Daoy (cell line): ENCODE measurements at places on chromosomes 3 and 15. TPM values are rescaled to one million over a fixed set of nuclear protein-coding genes. Genes with fewer than 3 reads are reported as not detected.

GPR27 gene
- 2.5 and 5.0 TPM in 2 replicates for total RNA-seq

DUSP7 gene
- total RNA-seq = 14.2 TPM in 2 replicates

SOX14 gene
- not detected in 2 replicates for total RNA-seq

BCHE gene
- 1.5 and 1.7 TPM in 2 replicates for total RNA-seq

CD80 gene
- total RNA-seq = not detected in 2 replicates

VIPR1 gene
- total RNA-seq = 19.3 and 31.7 TPM in 2 replicates

RTP1 gene
- total RNA-seq = not detected in 2 replicates

GRCh38 chr15:74732846-74733245 lies 7.5 kb upstream of the CYP1A1 start:
- no peak for DNase-seq

GRCh38 chr3:65178703-65179102 lies 490.9 kb upstream of the ADAMTS9 start:
- DNase-seq = peak; percentile 49

- DNase-seq = peak; percentile 31
Measured at GRCh38 chr3:124078953-124079911, 87.3 kb upstream of the ROPN1 start.

GRCh38 chr15:64232400-64232799 lies 69.6 kb upstream of the PPIB start:
- peak; percentile 35 for DNase-seq

DNA sequence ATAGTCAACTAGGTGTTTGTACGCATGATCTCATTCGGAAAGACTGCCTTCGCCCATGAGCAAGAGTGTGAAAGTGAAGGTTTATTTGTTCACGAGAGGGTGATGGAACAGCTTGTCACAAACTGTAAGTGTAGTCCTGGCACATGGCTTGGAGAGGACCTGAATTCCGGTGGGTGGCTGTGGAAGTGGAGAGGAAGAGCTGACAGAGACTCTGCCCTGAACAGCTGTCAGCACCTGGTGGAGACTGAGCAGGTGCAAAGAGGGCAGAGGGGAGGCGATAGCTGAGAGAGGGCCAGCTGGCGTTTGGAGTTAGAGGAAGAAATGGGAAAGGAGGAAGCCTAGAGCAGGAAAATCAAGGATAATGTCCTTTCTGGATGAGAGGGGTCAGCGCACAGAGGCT lies 155.7 kb downstream of the EEFSEC start:
- DNase-seq = no peak
